ENCODE measurements at places on chromosomes 12 and 14.

DNA sequence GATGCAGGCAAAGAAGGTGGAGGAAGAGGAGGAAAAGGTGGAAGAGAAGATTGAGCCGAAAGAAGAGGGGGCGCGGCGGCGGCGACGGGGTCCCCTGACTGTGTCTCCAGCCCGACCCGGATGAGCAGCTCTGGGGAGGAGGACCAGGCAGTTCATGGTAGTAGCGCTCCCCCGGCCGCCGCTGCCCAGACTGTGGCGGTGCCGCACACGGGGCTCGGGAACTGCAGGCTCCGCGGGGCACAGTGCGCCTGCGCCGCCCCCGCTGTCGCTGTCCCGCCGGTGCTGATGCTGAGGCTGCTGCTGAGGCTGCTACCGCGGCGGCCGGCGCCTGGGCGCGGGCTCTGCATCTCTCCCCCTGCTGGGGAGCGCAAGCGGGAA lies at the start of gene KCNH5:
Gene KCNH5, minus strand, starts transcription at position 225 of the 378 bp plus-strand sequence. CDS start 272 bp downstream, outside the sequence.
- peak; percentile 91 for DNase-seq

GRCh38 chr12:8519171-8519570 lies 5.9 kb downstream of the CLEC4D start:
- no peak for DNase-seq

DNA sequence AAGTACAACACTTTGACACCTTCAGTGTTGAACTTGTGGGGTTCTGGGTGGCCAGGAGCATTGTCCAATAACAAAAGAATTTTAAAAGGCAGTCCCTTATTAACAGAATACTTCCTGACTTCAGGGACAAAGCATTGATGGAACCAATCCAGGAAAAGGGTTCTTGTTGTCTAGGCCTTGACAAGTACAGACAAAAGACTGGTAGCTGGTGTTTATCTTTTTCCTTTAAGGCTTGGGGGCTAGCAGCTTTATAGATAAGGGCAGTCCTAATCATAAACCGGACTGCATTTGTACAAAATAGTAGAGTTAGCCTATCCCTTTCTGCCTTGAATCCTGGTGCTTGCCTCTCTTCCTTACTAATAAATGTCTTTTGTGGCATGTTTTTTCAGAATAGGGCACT lies 27.4 kb downstream of the FAM177A1 start:
- DNase-seq: no peak

DNA sequence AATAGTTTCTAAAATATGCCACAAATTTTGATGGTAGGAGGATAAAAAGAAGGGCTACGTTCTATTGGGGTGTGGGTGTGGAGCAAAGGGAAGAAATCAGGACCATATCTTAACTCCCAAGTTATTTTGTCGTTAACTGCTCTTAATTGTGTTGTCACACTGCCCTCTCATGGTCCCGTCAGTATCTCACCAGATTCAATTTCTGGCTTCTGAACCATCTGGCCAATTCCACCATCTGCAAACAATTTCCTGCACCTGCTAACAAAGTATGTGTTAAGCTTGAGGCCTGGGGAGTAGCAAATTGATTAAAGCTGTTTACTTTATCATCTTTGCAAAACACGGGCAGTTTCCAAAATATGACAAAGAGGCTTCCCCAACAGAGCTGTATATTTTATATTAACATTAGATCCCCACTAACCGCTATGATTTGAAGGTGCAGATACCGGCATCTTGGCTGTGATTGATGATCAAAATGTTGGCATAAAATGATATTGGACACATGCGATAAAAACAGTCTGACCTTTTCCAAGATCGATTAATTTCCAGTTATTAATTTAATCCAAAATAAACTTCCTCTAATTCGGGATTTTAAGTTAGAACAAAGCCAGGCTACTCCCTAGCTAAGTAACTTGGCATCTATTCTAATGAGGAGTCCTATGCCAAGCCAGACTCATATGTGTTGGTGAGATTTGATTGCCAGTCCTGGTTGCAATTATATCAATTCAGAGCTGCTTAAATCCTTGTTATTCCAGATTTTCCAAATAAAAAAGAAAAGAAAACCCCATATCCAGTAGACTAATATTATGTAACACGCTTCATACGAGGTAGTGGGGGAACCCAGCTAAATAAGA lies 6.9 kb upstream of the DNM1L start:
- peak; percentile 22 for DNase-seq

DNA sequence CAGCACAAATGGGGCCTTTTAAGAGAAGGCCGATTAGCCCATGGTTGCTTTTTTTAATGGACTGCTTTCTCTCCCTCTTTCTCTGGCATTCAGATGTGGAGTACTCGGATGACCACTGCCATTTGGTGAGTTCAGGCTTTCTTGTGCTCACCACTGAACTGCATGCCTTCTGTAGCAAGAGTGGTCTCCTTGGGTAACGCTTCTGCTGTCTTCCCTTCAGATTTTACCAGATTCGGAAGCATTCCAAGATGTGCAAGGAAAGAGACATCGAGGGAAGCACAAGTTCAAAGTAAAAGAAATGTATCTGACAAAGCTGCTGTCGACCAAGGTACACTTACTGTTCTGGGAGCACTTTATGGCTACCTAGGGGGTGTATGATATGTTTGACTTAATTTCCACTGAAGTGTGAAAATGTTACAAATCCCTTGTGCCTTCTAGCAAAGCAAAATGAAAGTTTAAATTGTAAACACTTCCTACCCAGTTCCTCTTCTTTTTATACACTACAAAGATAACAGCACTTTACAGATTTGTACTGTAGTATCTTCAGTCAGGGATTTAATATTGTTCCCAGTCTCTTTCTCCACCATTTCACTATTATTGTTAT lies 148.8 kb downstream of the PLXNC1 start:
- no peak for DNase-seq

- no peak for DNase-seq
Measured at GRCh38 chr12:51911788-51912711, 4.7 kb downstream of the ACVRL1 start.

- peak; percentile 56 for DNase-seq
Measured at GRCh38 chr12:6465467-6466183, 4.9 kb downstream of the VAMP1 start.

DNA sequence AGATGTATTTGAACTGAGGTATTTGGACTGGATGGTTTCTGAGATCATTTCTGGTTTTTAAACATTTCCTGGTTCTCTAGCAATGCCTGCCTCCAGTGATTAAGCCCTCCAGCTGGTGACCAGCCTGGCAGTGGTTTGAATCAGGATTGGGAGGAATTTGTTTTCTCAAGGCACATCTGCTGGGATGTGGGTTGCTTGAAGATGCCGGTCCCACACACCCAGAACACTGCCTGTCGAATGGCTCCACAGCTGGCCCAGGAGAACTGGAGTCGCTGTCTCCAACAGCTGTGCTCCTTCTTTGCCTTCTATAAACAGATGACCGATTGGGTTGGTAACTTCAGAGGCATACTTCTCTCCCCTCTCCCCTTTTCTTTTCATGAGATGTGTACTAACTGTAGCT lies 258.0 kb upstream of the DDHD1 start:
- no peak for DNase-seq

DNA sequence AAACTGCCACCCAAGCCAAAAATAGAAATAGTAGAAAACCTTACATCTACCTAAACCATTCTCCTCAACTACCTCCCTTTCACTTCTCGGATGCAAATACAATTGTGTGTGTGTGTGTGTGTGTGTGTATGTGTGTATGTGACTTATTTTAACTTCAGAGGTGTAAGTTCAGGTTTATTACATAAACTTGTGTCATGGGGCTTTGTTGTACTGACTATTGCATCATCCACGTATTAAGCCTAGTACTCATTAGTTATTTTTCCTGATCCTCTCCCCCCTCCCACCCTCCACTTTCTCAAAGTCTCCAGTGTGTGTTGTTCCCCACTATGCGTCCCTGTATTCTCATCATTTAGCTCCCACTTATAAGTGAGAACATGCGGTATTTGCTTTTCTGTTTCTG lies 592.5 kb upstream of the ATP2B1 start:
- no peak for DNase-seq

DNA sequence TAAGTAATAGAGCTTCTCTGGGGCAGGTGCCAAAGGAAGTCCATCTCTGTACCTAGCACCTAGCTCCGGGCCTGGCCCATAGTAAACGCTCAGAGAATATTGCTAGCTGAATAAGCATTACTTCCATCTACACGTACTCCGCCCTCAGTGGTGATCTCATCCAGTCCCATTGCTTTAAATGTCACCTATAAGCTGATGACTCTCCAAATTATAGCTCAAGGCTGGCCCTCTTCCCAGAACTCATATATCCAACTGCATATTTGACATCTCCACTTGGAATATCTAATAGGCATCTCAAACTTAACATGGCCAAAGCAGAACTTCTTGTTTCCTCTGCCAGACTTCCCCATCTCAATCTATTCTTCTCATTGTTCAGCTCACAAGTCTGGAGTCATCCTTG lies 6.9 kb upstream of the DYNLL1 start:
- no peak for DNase-seq

- DNase-seq: no peak
Measured at GRCh38 chr12:26428420-26428819, 233.0 kb downstream of the SSPN start.

All from nephron progenitor cell (in vitro differentiated cells).